ENCODE measurements at places on chromosomes 2 and 18.
A peak's percentile ranks its signal among the peaks of the same experiment; 100 is the strongest.

DNA sequence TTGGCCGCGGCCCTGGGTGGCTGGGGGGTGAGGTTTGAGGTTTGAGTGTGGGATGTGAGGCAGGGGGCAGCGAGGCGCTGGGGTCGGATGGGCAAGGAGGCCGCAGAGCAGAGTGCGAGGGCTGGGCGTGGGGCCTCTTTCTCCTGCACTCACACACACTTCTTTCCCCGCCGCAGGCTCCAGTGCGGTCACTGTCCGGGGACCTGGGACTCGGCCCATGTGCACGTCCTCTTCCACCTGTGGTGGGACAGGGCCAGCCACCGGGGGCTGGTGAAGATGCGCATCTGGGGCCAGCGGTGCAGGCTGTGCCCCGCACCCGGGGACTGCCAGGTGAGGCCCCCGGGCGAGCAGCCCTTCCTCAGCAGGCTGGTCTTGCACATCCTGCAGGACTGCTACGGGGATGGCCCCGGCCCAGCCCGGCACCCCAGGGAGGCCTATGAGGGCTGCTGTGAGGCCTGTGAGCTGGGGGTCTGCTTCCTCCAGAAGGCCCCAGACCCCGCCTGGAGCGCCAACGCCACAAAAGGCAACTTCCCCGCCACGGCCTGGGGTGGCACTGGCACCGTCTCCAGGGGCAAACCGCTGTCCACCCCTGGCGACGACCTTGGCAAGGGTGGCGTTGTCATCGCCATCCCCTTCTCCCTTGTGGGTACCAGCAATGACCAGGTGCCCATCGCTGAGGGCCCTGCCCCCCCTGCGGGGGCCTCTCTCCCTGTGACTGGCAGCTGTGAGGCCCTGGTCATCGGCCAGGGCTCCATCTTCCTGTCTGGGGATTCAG lies 2.2 kb downstream of the RTP5 start:
- DNase-seq: no peak

DNA sequence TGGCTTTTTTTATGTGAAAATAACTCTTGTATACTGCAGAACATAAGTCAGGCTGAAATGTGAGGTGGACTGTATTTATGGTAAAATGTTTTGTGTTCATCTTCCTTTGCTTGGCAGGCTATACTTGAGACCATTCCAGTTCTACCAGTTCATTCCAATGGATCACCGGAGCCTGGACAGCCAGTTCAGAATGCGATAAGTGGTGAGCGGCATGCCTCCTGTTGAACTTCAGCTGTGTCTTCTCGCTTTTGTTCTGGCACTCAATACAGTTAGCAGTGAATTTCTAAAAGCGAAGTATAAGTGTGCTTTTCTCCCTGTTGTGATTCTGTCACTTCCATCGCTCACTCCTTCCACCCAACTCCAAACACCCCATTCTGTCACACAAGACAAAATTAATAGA lies 138.5 kb downstream of the ARHGAP28 start:
- no peak for DNase-seq

DNA sequence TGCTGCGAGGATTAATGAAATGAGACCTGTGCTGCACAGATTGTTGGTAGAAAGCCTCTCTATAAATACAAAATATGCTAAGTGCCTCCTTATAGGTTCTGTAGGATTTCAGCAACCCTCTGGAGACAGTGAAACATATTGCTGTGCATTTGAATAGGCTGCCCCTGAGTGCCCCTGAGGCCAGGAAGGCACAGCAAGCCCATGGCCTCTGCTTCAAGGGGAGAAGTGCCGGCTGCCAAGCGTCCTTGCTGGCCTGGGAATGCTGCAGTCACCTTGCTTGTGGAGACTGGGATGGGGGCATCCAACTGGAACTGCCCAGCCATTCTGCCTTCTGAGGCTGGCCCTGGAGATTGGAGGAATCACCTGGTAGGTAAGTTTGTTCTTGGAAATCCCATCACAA lies 397.2 kb upstream of the SMIM21 start:
- DNase-seq: no peak

DNA sequence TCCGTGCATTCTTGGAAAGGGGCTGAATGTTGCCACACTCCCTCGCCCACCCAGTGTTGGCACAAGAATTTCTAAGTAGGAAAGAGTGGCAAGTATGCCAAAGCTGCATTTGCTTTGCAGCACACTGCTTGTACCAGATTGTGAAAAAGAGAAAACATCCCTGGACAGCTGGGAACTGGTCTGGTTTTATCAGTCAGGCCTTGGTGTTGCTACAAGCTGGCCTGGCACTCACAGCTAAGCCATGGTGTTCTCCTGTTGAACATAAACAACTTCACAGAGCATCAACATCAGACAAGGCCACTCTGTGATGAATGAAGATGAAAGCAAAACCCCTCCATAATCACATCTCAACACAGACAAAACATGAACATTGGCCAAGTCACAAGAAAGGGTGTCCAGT lies 4.2 kb upstream of the TRABD2A start:
- no peak for DNase-seq

- DNase-seq: no peak
These were observed 8.3 kb upstream of the IL1RN start for GRCh38 chr2:113119111-113119510.

DNA sequence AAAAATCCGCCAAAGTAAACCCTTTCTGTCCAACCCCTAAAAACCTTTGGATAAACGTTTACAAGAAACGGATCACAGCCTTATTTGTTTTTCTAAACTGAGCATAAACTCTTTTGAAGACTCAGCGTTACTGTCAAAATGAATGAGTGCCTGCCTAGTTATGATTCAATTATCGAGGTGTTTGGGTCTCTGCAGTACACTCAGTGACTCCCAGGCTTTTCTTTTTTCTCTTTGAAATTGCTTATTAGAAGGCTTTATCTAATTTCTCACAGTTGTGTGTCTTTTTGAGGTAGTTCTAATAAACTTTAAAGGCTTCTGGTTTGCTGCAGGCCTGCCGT lies 663 bp downstream of the RHBDD1 start:
- no peak for DNase-seq

GRCh38 chr2:118380915-118381653 lies 292.8 kb downstream of the INSIG2 start:
- DNase-seq: no peak

DNA sequence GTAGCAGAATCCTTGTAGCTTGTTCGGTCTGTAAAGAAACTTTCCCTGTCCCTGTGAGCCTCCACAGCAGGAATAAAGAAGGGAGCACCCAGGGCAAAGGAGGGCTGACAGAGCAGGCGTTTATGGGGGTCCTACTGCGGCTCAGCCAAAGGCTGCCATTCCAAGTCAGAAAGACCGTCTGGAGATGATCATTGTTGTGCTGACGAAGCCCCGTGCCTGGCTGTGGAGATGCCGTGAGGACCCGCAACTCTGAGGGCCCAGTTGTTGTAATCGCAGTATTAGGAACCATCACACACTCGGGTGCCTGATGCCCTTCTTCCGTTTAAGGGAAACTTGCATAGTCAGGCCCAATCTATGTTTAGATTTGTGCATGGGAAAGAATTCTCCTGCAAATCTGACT lies 16.9 kb upstream of the VWA3B start:
- no peak for DNase-seq

DNA sequence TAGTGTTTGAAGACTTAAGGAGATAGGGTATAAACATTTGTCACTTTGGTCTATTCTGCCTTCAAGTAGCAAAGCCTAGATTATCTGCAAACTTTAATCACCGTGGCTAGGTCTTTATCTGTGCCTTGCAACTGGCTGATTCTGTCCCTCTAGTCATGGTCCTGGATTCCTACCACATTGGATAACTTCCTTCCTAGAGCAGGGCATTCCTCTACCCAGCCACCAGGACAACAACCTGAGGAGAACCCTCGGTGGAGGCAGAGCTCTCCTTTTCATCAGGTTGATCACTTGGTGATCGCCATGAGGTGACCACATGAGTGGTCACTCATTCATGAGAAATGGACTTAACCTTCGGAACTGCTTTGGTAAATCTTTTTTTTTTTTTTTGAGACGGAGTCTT lies 25.3 kb upstream of the PTPRM start:
- DNase-seq: no peak

GRCh38 chr2:29047083-29047845 lies 27.1 kb downstream of the PCARE start:
- DNase-seq: no peak

- DNase-seq: no peak
These were observed 80.8 kb upstream of the NFATC1 start for GRCh38 chr18:79314838-79315388.

GRCh38 chr2:217331523-217332416 lies 471.9 kb upstream of the TNP1 start:
- peak; percentile 11 for DNase-seq

DNA sequence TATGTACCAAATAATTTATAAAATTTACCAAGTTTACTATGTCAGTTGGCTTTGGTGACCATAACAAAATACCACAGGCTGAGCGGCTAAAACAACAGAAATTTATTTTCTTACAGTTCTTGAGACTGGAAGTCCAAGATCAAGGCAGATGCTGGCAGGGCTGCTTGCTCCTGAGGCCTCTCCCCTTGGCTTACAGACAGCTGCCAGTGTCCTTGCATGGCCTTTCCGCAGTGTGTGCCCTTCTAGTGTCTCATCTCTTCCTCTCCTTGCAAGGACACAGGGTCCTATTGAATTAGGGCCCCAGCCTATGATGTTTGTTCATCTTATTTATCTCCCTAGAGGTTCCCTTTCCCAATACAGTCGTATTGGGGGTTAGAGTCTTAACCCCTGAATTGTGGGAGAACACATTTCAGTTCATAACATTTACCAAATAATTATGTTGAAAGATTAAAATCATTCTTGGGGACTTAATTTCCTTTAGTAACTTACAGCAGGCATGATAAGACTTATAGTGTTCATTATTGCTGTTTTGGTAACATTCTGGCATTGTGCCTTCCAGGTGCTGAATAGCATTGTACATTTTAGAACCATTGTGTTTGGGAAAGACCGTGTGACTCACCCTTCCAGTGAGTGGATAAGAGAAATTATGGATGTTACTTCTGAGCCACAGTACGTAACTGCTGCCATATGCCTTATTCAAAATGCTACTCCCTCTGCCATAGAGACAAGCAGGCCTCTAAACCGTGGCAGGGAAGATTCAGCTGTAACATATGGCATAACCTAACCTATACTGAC lies 317.5 kb downstream of the TMX3 start:
- DNase-seq: no peak

DNA sequence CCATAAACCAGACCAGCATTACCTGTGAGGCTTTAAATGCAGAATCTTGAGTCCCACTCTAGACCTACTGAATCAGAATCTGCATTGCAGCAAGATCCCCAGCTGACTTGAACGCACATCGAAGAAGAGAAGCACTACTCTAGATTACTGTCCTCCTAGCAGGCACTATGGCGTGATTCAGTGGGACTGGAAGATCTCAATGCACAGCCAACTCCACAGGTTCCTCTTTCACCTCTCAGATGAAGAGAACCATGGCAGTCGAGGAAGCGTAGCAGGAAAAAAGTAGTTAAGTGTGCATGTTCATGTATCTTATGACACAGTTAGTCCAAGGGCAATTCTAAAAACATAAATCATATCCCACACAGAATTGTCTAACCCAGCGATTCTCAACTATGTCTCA lies 97.4 kb downstream of the STK39 start:
- DNase-seq: no peak

DNA sequence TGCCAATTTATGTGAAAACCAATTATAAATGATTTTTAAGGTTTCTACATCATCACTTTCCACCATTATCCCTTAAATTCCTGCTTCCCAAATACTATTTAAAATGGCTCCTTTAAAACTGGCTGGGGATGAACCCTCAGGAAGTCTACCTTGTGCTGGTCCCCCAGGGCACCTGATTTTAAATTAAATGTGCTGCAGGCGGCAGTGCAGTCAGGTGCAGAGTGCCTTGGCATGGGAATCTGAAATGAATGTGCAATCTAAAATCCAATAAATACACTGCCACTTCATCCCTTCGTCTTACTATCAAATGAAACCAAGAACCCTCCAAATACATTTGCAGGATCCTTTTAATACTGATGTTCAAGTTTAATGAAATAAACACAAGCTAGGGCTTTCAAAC lies 61.8 kb downstream of the C2orf76 start:
- no peak for DNase-seq

DNA sequence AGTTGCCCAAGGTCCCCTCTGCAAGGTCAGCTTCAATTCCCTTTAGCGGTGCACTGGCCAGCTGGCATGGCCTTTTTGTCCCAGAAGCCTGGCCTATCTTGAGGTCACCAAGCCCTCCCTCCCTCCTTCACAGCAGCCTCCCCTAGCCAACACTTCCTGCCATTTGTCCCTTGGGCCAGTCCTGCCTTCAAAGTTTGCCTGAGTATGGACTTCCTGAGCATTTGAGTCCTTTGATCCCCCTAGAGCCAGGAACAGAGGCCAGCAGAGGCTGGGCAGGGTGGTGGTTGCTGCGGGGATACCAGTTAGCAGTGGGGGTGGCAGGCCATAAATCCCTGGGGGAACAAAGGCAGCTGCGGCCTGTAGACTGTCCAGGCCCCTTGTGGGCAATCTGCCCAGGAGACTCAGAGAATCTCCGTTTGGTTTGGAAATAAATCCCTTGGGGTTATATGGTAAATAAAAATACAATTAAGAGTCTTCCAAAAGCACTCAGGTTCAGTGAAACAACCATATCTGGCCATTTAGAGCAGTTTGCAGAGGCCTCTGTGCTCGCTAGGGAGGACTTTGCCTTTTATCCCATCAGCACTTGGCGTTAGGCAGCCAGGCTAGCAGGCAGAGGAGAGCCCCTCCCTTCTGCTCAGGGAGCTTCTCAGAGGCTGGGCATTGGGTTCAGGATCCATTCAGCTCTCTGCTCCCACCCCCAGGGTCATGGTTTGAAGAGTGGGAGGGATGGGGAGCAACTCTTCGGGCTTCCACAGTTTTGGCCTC lies 3.1 kb upstream of the HES6 start:
- no peak for DNase-seq

GRCh38 chr2:192377173-192377572 lies 182.4 kb upstream of the TMEFF2 start:
- DNase-seq: no peak

- DNase-seq: no peak
These were observed 1.1 kb downstream of the DIPK1C start for GRCh38 chr18:74456017-74456348.

DNA sequence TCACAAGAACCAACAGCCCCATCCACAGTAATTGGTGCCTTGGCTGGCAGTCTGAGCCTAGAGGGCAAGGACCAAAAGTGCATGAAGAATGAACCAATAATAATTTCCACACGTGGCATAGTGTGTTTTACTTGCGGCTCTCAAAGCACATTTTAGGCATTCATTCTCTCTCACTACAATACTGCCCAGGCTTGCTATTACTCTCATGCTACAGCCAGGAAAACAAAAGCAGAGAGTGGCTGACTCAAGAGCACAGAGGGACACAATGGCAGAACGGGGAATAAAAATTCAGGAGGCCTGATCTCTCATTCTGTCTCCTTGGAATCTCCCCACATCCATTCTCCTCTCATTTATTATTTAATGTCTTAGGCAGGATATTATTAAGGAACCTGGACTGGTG lies 57.0 kb upstream of the NOL4 start:
- DNase-seq: no peak

GRCh38 chr2:38947241-38948239 lies 57.9 kb downstream of the ARHGEF33 start:
- DNase-seq: peak; percentile 59

GRCh38 chr18:77784759-77785379 lies 535.2 kb downstream of the GALR1 start:
- no peak for DNase-seq
